Activated T-helper 1 cell treated with Interleukin-2 at 50 U/mL for 16 hours (primary cell): ENCODE measurements at places on chromosomes 11 and 22.

GRCh38 chr22:27028093-27028492, 370.7 kb downstream of the MIAT start:
- no peak for DNase-seq

- no peak for DNase-seq
Measured at GRCh38 chr11:21121991-21122390, 452.6 kb downstream of the NELL1 start.

DNA sequence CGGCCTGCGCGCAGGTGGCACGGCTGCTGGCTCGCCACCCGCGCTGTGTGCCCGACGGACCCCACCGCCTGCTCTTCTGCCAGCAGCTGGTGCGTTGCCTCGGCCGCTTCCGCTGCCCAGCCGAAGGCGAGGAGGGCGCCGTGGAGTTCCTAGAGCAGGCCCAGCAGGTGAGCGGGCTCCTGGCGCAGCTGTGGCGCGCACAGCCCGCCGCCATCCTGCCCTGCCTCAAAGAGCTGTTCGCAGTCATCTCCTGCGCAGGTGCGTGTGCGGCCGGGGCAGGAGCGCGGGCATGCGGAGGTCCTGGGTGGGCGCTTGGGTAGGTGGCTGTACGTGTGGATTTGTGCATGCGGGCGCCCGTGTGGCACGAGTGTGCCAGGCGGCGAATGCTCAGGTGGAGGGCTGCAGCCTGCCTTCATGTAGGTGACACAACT, 8.0 kb downstream of the USP35 start:
- DNase-seq: no peak

- DNase-seq: no peak
Measured at GRCh38 chr11:102138670-102139069, 28.4 kb downstream of the YAP1 start.

GRCh38 chr11:48014917-48015316, 34.6 kb downstream of the PTPRJ start:
- DNase-seq: no peak

DNA sequence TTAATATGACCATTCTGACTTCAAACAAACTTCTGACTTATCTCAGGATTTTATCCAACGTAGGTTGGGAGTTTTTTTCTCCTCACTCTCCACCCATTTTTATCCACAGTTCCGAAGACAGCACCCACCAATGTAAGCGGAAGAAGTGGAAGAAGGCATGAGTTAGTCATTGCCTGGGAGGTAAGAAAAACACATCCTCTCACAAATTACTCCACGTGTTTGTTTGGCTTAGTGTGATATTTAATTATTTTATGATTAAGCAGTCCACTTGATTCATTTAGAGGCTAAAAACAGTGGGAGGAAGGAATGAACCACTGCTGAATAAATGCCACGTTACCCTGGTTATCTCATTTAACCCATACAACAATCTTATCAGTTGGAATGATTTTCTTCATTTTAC, 389.6 kb upstream of the ARHGAP42 start:
- DNase-seq: no peak

- DNase-seq: no peak
Measured at GRCh38 chr11:36013950-36014897, 70.4 kb downstream of the LDLRAD3 start.

GRCh38 chr22:19173047-19174035, 5.2 kb downstream of the SLC25A1 start:
- DNase-seq: no peak

DNA sequence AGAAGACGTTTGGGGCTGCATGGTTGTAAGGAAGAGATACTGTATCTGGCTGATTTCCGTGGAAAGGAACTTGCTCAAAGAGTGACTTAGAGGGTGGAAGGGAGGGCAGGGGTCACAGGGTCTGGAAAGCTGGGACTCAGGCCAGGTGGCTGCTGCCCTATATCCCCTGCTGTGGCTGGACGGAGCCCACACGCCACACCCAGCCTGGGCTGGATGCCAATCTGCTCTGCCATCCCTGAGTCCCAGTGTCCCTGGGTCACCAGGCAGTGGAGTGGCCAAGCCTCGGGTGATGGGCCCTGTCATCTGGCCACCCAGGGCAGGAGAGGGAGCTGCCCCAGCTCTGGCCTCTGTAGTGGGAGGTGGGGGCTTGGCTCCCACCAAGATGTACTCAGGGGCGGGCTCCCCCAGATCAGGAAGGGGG, 26.5 kb upstream of the KRTAP5-7 start:
- DNase-seq: no peak

- DNase-seq: no peak
Measured at GRCh38 chr11:100575860-100576717, 111.0 kb upstream of the ARHGAP42 start.

DNA sequence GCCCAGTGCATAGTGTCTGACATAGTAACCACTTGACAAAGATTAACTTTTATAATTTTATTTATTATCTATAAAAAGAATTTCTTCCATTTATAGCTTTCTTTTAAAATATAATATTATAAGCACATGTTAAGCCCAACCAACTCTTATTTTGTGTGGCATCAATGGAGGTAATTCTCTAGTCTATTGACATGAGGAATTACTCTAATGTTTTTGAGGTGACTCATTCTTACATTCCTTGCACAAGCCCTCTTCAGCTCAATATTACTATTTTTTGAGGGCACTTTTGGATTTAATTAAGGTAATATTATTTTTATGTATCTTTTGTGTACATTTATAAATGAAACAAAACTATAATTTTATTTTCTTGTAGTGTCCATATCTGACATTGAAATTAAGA, 59.6 kb downstream of the AASDHPPT start:
- DNase-seq: no peak

DNA sequence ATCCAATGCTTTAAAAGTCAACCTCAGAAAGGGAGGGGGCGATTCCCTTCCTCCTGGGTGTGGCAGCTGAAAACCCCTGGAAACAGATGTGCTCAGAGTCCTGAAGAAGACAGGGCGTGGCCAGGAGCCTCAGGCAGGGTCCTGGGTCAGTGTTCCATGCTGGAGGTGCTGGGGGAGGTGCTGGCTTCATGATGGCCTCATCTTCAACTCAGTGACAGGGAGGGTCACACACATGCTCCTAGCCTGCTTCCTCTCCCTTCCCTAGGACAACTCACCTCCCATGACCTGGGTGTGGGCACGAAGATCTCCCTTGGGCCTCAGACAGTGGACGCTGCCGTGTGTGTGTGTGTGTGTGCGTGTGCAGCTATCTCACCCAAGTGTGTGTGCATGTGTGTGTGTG, 245.6 kb upstream of the B3GAT1 start:
- no peak for DNase-seq

DNA sequence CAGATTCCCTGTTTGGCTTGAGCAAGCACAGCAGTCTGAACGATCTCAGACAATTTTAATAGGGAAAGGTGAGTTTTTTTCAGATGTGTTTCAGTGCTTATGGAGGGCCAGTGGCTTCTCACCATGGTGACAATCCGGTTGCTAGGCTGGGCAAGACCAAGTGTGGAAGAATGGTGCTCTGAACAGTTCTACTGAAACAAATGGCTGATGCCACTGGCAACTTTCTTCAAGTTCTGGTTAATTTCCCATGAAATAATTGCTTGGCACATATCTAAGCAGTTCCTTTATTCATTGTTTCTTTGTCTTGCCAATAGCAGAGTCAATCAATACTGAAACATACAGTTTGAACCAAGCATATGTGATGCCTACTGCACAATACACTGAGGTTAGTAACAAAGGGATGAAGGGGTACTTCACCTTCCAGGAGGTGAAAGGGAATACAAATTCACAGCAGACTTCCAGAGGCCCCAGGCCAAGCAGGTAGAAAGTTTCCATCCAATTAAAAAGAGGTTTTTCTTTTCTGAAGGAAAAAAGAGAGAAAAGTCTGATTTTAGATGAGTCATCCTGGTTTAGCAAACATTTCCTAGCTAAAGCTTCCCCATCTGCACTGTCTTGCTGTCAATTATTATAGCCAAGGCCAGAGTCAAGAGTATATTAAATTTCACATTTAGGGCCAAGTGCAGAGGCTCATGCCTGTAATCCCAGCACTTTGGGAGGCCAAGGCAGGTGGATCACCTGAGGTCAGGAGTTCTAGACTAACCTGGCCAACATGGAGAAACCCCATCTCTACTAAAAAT, 21.2 kb upstream of the NDUFC2 start:
- no peak for DNase-seq

GRCh38 chr11:89327885-89328284, 150.2 kb downstream of the TYR start:
- DNase-seq: no peak

GRCh38 chr11:85869781-85870180, 14.6 kb downstream of the CCDC83 start:
- DNase-seq: no peak

DNA sequence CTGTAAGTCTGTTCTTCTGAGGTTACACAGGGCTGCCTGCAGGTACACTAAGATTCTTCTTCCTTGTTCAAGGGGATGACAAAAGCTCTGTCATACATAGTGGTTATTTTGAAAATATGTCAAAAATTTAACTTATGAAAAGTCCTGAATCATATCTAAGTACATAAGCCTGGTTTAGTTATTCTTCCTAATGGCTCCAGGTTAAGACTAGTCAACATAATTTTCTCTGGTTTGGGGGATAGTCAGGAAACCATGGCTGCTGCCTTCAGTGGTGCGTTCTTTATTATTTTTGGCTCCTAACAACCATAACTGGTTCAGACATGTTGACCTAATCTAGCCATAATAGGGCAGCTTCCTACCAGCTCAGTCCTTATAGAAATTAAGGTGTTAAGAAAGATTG, 257.4 kb upstream of the DDI1 start:
- DNase-seq: no peak

DNA sequence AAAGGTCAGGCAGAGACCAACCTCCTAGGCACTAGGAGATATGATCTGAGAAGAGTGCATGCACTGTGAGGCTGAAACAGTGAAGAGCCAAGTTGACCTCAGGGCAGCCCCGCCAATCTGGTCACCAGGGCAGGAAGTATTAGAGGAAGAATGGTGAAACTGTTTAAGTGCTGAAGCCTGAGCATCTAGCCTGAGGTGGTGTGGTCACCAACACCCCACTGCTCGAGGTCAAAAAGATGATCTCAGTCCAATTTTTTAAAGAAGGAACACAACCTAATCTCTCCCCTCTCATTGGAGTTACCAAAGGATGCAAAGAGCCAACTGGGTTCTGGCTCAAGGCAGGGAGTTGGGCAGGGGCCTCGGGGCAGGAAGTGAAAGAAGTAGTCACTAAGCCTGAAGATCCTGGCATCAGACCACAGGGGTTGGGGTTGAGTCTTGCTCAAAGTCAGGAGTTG, 4.0 kb downstream of the APBB1 start:
- DNase-seq: no peak

GRCh38 chr22:48336339-48337060, 1491.2 kb downstream of the BRD1 start:
- DNase-seq: no peak

GRCh38 chr22:39514373-39514973, 5.9 kb upstream of the ATF4 start:
- DNase-seq: no peak

- DNase-seq: no peak
Measured at GRCh38 chr22:50293441-50294318, 13.8 kb downstream of the PLXNB2 start.

DNA sequence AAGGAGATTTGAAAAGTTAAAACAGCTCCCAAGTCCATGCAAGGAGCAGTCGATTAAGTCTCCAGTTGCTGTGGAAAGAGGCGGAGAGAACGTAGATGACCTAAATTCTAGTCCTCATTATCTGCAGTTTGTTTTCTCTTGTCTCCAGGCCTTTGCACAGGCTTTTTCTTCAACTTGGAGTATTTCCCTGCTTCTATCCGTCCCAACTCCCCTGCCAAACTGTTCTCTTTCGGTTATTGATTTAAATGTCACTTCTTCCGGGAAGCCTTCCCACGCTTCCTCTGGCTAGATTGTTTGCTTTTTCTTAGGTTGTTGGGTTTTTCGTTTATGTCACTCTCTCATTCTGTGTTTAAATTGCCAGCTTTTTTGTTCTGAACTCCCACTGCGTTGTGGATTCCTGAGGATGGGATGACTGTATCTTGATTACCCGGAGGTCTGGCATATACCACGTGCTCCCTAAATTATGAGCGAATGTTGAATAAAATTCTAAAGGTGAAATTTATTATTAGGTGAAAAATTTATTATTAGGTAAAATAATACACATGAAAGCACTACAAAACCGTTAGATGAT, 463 bp downstream of the TMEM126B start:
- no peak for DNase-seq

GRCh38 chr11:86013713-86014112, 55.2 kb downstream of the PICALM start:
- no peak for DNase-seq

DNA sequence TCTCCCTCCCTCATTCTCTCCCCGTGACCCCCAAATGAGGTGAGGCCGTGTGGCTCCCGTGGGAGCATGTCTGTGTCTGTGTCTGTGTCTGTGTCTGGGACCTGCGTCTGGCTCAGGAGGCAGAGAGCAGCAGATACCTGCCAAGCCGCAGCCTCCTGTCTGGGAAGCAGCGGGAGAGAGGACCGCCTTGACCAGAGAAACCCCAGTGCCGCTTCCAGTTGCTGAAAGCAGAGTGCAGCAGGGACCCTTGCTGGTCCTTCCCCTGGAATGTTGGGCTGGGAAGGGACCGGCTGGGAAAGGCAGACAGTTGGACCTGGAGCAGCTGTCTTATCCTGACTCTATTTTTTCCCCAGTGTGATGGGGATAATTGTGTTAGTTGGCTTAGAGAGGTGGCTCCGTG, 525 bp downstream of the CSDC2 start:
- DNase-seq: no peak

DNA sequence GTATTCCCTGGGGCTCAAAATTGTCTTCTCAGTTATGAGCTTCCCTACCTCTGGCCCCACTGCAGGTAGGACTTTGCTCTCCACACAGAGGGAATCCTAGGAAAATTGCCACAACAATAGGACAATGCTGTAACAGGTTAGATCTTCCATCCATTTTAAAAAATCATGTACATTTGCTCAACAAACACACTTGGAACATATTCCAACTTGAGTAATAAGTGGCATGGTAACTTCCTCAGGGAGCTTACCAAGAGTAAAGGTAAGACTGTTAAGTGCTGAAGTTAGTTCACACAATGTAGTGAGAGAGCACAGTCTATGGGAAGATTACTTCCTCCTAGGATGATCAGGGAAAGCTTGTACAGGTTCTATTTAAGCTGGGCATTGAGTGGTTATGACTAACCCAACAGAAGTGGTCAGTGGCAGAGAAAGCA, 78.9 kb upstream of the BIRC3 start:
- DNase-seq: no peak

DNA sequence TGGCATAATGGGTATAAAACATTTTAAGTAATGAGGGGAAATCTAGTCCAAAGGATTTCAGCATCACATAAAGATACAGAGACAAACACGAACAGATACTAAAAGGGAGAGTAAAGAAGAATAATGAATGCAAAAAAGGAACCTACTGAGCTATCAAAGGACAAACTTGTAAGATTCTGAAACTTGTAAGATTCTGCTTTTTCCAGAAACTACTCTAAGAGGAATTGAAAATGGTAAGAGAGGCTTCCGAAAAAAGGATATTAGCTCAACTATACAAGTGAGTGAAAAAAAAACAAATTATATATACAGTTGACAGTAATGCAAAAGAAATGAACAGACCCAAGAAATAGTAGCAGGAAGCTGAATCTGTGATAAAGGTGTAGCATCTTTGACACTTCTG, 37.7 kb downstream of the POLD3 start:
- DNase-seq: no peak

GRCh38 chr22:45579806-45580725, 77.4 kb downstream of the FBLN1 start:
- no peak for DNase-seq

- no peak for DNase-seq
Measured at GRCh38 chr11:114001416-114001815, 26.5 kb downstream of the HTR3A start.
